ENCODE measurements at places on chromosomes 3 and 15.

- DNase-seq: no peak
Measured at GRCh38 chr3:51687431-51688205, 16.6 kb downstream of the TEX264 start.

- DNase-seq: no peak
Measured at GRCh38 chr3:44966795-44967278, 9.1 kb downstream of the ZDHHC3 start.

DNA sequence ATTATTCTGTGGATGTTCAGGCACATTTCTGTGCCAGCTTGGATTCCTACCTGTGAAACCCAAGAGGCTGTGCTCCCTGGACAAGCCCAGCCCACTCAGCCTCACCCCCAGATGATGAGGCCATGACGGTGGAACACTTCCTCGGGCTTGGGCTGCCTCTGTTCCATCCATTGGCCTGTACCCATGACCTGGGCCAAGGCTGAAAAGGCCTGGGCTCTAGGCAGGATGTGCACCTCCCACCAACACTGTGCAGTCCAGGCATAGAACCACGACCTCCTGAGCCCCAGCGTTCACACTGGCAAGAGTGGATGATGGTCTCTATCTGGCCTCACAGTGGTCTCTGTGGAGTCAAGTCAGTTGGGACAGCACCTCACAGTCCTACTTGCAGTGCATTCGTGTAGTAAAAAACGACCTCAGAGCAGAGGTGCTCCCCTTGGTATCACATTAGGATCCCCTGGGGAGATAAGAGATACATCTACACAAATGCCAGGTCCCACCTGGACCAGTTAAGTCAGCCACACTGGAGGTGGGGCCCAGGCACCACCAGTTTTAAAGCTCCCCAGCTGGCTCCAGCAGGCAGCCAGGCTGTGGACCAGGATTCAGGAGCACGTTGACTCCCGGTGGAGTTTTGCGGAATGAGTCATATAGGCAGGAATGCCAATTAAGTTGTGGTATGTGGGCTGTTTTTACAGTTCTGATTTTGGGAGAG, 39.0 kb upstream of the IGF1R start:
- peak; percentile 59 for DNase-seq

GRCh38 chr3:50581459-50581842, 12.1 kb downstream of the HEMK1 start:
- DNase-seq: no peak

GRCh38 chr3:2838546-2839157, 271.5 kb downstream of the IL5RA start:
- DNase-seq: no peak

- peak; percentile 74 for DNase-seq
Measured at GRCh38 chr3:64266065-64266931, 41.0 kb upstream of the PRICKLE2 start.

GRCh38 chr3:147906285-147906684, 497.1 kb downstream of the ZIC1 start:
- no peak for DNase-seq

DNA sequence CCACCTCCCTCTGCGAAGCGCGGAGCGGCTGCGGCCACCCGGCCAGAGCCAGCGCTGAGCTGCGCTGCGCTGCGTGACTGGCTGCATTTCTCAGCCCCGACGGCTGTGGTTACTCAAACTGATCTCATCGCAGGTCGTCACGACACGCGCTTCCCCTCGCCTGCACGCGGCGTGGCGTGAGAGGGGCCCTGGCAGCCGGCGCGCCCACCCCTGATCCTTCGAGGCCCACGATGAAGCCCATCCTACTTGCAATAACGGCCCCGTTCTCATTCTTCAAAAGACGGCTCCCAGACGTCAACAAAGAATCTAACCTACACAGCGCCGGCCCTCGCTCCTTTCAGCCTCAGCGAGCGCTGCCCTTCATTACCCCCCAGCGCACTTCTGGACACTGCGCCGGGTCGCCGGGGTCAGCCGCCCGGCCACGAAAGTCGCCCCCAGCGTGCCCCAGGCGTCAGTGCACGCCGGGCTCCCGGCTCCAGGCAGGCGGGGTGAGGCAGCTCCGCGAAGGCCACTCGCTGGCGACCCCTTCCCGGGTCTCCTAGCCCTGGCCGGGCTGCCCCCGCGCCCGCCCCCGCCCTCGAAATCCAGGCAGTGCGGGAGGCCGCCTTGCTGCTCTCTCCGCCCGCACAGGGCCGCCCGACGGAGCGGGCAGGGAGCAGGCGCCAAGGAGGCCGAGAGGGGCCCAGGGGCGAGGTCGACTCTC, 9.9 kb upstream of the LEKR1 start:
- peak; percentile 19 for DNase-seq

- DNase-seq: no peak
Measured at GRCh38 chr3:116226266-116226665, 219.0 kb downstream of the LSAMP start.

DNA sequence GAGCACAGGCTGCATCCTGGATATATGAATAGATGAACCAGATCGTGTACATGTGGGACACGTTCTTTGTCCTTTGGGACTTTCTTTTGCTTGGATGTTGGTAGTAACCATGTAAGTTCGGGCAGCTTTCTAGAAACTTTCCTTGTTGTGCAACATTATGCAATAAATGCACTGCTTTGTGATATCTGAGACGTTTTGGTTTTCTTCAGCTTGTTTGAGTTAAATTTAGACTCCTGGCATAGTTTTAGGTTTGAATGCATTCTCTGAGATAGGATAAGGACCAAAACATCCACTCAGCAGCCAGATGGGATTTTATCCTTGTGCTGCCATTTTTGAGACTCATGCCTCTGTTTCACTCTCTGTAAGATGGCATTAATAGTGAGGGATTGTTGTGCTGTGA, 158.9 kb downstream of the IGF1R start:
- peak; percentile 73 for DNase-seq

Data from GM03348 (cell line).